ENCODE measurements at places on chromosomes 7 and 10.

GRCh38 chr7:78224923-78225322 lies 426.4 kb downstream of the PHTF2 start:
- no peak for DNase-seq

- no peak for DNase-seq
Observed at GRCh38 chr7:99618726-99619125, 2.0 kb downstream of the ZSCAN25 start.

DNA sequence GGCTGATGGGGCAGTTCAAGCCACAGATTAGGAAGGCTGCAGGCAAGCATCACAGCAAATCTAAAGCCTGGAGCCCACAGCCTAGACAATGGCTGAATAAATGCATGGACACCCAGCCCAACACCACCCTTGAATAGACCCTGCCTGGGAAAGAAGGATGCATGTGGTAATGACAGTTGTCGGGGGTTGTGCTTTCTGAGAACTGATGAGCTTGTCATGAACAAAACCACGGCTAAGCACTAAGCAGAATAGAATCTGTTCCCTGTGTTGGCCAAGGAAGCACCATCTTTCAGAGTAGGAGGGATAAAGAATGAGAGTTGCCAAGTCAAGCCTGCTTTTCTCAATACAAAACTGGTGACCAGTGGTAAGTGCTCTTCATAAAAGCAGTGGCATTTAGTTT lies 66.1 kb upstream of the JCAD start:
- no peak for DNase-seq

GRCh38 chr7:73718905-73719805 lies at the start of gene STX1A:
TSS of gene STX1A (minus strand) at chr7:73719669. CDS start at chr7:73719631, 38 bp downstream.
- no peak for DNase-seq

- no peak for DNase-seq
Observed at GRCh38 chr10:24518981-24519597, 204.6 kb downstream of the ARHGAP21 start.

DNA sequence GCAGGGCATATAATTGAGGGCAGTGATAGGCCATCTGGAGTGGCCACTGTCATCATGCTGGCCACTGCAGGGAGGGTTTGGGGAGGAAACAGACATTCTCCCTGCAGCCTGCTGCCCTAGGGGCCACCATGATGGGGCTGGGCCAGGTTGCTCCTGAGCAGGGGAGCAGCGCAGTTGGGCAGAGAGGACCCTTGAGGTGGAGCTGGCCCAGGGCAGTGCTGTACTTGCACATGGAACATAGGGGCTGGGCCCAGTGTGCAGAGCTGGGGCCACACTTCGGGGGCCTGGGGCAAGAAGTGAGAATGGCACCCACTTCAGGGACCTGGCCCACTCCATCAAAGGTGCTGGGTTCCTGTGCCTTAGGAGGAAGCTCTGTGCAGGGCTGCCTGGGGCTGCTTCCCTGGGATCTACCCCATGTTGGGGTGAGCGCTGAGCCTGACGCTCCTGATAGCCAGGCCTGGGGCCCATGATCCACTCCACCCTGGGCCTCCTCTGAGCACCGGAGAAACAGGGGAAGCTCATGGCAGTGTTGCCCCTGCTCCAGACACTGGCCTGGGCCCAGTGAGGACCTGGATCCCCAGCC lies 21.3 kb upstream of the NUB1 start:
- no peak for DNase-seq

DNA sequence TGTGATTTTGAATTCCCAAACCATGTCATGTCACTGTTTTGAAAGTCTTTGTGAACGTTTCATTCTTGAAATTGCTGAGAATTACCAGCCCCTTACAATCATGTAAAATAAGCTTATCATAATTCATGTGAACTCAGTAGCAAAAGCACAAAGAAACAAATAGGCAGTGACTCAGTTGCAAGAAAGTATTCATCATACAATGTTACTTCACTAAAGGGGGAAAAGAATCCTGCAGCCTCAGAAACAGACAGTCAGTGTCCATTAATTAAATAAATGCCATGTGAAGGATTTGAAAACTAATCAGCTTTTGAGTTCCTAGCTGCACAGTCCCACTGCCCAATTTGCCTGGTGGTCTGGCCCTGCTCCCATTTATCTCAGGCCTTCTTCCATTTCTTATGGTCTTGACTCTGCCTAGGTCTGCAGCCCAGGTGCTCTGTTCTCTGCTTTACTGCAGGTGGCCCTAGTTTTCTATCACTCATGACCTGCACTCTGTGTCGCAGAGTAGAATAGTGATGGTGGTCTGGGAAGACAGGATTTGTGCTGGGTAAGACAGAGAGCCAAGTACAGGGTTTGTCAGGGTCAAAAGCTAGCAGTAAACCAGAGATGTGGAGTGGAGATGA lies 99.7 kb downstream of the PLCE1 start:
- no peak for DNase-seq

DNA sequence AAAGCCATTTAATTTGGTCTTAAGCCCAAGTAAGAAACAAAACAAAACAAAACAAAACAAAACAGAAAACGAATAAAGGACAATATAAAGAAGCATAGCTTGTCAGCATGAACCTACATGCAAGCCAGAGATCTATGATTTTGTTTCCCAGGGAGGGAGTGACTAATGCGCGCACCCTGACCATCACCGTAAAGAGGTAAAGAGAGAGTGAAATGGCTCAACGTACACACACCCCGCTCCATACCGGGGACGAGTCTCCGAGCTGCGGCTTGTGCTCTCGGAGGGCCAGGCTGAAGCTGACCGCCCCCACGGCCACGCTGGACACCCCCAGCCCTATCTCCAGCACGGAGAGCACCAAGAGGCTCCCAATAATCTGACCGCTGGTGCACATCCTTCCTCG lies 1.1 kb downstream of the TMEM196 start:
- no peak for DNase-seq

DNA sequence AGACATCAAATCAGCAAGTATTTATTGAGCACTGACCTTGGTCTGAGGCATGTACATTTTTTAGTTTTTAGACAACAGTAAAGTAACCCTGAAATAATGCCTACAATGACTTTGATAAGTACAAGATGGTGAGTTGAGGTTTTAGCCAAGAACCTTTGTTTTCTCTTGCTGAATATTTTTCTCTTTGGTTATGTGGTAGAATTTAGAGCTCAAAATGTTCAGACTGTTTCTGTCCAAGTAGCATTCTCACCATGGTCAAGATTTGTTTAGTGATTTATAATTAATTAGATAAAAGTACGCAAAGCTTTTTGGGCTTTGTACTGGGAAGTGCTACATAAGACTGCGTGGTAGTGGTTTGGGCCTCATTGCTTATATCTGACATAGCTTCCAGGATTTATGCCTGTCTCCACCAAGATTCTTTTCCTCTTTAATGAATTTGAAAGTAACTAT lies 102.4 kb downstream of the KAT6B start:
- no peak for DNase-seq
